ENCODE measurements at places on chromosomes 4 and X. TPM values are rescaled to one million over a fixed set of nuclear protein-coding genes. Genes with fewer than 3 reads are reported as not detected.

- no peaks in the 10 kb centered on the region for H3K4me1 ChIP-seq
- no peak overlapping the region for H3K27ac ChIP-seq
- no peaks in the 10 kb centered on the region for H3K27me3 ChIP-seq
- no peak overlapping the region for H3K4me3 ChIP-seq
- no peak for DNase-seq
- H3K36me3 ChIP-seq = no peaks in the 10 kb centered on the region
Observed at GRCh38 chr4:98822144-98822543, 106.8 kb downstream of the EIF4E start.

DNA sequence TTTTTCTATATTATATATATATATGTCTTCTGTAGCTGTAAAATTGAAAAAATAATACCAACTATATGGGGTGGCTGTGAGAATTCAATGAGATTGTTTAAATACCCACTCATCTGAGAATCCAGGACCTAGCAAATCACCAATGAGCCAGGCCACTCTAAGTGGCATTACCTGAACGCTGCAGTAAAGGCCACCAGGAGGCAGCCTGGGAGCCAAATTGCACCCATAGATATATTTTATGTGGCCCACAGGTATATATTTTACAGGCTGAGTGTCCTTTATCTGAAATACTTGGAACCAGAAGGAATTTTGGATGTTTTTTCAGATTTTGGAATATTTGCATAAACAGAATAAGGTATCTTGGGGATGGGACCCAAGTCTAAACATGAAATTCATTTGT lies 58.2 kb upstream of the C4orf50 start:
- H3K27ac ChIP-seq = no peak overlapping the region
- H3K4me3 ChIP-seq = no peak overlapping the region
- DNase-seq = no peak
- H3K4me1 ChIP-seq = no peaks in the 10 kb centered on the region

DNA sequence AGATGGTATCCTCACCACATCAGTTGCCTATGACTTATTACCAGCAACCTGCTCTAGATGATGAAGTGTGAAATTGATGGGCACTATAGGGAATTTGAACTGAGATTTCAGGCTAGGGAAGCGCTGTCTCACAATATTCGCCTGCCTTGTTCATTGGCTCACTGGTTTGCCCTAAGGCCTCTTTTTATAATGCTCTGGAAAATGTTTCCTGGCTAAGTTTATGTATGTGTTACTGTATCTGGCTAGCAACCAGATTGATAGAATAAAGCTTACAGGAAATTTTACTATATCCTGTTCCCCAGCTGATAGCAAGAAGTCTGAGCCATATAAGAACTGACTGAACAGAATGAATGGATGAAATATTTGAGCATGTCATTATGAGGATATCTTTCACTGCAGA lies 71.6 kb downstream of the GSTCD start:
- DNase-seq = no peak
- no peaks in the 10 kb centered on the region for H3K27me3 ChIP-seq
- H3K4me1 ChIP-seq = no peaks in the 10 kb centered on the region

DNA sequence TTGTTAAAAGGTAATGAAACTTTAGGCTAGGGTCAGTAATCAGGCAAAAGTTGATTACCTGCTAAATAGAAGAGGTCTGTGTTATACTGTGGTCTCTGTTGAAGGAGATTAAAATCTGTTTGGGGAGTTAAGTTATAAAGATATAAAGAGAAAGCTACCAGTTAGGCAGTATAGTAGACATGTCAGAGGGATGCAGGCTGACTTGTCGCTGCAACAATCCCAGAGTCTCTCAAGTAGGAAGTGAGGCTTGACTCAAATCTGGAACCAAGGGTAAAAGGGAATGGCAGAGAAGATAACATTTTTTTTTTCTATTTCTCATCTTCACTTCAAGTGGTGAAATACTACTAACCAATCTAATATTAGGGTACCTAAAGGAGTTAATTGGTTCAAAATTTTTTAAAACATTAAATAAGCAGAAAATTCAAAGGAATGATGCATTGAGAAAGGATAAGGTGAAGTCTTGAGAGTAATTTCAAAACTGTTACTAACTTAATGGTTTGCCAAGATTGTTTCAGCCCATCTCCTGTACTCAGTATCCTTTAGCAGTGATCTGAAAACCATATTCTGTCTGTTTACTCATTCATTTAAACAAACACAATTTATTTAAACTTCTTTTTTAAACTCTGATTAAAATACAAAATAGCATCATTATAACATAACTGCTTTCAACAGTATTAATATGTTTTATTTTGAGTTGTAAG lies 12.8 kb downstream of the HERC3 start:
- H3K36me3 ChIP-seq = no peaks in the 10 kb centered on the region
- H3K27me3 ChIP-seq = no peaks in the 10 kb centered on the region
- H3K4me1 ChIP-seq = peaks cover 21% of the 10 kb centered on the region
- no peak overlapping the region for H3K4me3 ChIP-seq

DNA sequence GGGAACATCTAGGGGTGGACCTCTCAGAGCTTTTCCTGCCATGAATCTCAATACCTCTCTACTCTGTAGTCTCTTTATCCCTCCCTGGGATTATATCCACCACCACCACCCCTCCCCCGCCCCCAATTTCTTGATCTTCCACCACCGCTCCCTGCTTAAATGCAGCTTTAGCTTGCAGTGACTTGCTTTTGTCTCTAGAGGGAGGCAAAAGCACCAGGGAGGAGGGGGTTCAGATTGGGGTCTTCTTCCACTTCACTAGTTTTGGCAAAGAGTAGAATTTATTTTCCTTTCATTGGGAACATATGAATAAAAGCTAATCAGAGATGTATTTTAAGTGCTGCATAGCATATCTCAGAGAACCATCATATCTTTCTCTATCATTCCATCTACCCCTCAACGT lies 5.5 kb downstream of the ARHGAP36 start:
- H3K27me3 ChIP-seq = no peaks in the 10 kb centered on the region
- no peaks in the 10 kb centered on the region for H3K36me3 ChIP-seq
- H3K27ac ChIP-seq = no peak overlapping the region
- H3K4me1 ChIP-seq = no peaks in the 10 kb centered on the region
- no peak overlapping the region for H3K4me3 ChIP-seq

GRCh38 chrX:51568586-51568985 lies 50.1 kb downstream of the CENPVL3 start:
- no peaks in the 10 kb centered on the region for H3K27me3 ChIP-seq
- no peak overlapping the region for H3K27ac ChIP-seq
- H3K36me3 ChIP-seq = no peaks in the 10 kb centered on the region
- H3K4me3 ChIP-seq = no peak overlapping the region

- peaks cover 14% of the 10 kb centered on the region for H3K27me3 ChIP-seq
- H3K36me3 ChIP-seq = no peaks in the 10 kb centered on the region
- no peaks in the 10 kb centered on the region for H3K4me1 ChIP-seq
- no peak overlapping the region for H3K4me3 ChIP-seq
- no peak for DNase-seq
- no peak overlapping the region for H3K27ac ChIP-seq
Observed at GRCh38 chr4:147303174-147303872, 177.6 kb upstream of the EDNRA start.

DNA sequence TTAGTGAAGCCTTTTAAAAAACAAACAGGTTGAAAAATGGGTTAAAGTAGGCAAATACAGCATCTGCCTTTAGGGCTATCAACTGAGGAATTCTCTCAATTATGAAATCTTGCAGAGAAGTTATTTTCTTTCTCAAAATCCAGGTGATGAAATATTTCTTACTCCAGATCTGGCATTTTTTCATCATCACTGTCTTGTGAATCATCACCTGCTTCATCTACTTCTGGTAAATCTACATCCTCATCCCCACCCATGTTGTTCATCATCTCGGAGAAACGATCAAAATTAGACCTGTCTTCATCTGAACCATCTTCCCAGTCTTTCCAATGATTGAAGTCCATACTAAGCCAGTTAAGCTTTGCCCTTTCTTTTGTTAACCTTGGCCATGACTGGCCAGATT lies 33.3 kb upstream of the HPF1 start:
- peak overlapping the region; percentile 70 for H3K4me3 ChIP-seq
- 0 out of 2 replicates have a peak, but pooled peaks cover 6% of the 10 kb centered on the region for H3K27me3 ChIP-seq
- DNase-seq = peak; percentile 22
- H3K27ac ChIP-seq = no peak overlapping the region

DNA sequence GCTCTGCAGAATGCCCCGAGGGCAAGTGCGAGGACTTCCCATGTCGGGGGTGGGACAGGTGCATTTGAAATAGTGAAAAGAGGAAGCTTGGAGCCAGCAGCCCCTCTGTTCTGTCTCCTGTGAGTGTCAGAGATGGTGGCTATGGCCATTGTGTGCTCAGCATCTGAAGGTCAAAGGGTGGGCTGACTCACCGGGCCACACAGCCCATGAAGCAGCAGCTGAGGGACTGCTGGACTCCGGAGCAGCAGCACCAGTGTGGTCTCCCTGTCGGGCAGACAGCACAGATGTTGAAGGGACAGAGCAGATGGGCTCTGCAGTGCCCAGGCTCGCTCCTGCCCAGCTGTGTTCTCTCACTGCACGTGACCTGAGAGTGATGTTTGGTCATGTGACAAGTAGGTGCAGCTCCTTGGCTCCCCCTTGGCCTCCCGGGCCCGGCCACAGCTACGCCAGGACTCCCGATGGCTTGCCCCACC lies 53.5 kb downstream of the TBC1D14 start:
- H3K4me3 ChIP-seq = no peak overlapping the region
- H3K4me1 ChIP-seq = 0 out of 2 replicates have a peak, but pooled peaks cover 4% of the 10 kb centered on the region
- no peaks in the 10 kb centered on the region for H3K36me3 ChIP-seq
- DNase-seq = no peak
- no peak overlapping the region for H3K27ac ChIP-seq

DNA sequence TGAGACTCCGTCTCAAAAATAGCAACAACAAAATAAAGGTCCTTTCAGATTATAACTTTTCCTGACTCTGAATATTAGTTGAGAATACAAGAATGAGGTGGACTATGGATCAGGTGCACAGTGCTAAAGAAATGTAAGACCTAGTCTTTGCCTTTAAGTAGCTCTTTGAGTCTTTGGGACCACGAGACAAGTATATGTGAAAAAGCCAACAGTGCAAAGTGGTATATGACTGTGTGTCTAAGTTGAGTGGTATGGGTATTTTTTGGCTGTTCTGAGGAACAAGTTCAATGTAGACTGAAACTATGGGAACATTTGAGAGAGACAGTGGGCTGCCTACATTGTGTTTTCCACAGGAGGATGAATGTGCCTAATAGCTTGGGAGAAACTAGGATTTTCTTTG lies 2.8 kb downstream of the GAB1 start:
- no peaks in the 10 kb centered on the region for H3K36me3 ChIP-seq
- H3K27ac ChIP-seq = no peak overlapping the region
- H3K27me3 ChIP-seq = no peaks in the 10 kb centered on the region
- no peak overlapping the region for H3K4me3 ChIP-seq
- no peaks in the 10 kb centered on the region for H3K4me1 ChIP-seq
- no peak for DNase-seq

GRCh38 chr4:60619531-60620305 lies 580.4 kb upstream of the ADGRL3 start:
- H3K27me3 ChIP-seq = no peaks in the 10 kb centered on the region
- no peak for DNase-seq
- H3K4me3 ChIP-seq = no peak overlapping the region
- no peak overlapping the region for H3K27ac ChIP-seq
- no peaks in the 10 kb centered on the region for H3K36me3 ChIP-seq
- H3K4me1 ChIP-seq = no peaks in the 10 kb centered on the region

The TMPRSS11F gene
- total RNA-seq = not detected

The FABP2 gene
- not detected for total RNA-seq

The SH3TC1 gene
- total RNA-seq = 6.5 TPM

All from GM23248 (cell line).